Right lobe of liver (tissue), 6 donors: ENCODE measurements at places on chromosomes 1 and 21. TPM values are rescaled to one million over a fixed set of nuclear protein-coding genes. Genes with fewer than 3 reads are reported as not detected.

DNA sequence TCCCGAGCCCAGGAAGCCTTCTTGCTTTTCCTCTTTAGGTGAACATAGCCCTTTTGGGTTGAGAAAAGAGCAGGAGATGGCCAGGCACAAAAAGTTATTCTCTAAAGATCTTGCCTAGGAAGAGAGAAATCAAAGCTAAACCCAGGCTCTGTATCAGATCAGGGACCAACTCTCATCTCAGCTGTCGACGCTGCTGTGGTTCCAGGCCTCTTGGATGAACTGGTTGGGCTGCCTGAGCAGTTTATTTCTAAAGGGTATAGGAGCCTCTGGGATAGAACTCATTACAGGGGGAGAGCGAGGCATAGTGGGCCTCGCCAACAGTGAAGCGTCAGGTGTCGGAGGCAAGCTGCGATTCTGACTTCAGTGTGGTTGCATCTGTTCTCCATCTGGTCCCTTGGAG, 82.6 kb upstream of the F3 start:
- no peak for DNase-seq

ALX3 gene
- not detected for total RNA-seq

DNA sequence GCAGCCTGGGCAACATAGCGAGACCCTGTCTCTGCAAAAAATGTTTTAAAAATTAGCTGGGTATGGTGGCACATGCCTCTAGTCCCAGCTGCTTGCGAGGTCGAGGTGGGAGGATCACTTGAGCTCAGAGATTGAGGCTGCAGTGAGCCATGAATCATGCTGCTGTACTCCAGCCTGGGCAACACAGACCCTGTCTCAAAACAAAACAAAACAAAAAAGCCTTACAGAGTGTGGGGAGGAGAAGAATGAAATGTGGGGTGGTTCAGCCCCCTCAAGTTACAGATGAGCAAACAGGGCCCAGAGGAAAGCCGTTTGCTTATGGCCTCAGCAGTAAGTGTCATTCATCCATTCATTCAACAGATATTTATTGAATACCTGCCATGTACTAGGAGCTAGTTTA, 40.7 kb downstream of the RPS6KA1 start:
- DNase-seq: no peak

DNA sequence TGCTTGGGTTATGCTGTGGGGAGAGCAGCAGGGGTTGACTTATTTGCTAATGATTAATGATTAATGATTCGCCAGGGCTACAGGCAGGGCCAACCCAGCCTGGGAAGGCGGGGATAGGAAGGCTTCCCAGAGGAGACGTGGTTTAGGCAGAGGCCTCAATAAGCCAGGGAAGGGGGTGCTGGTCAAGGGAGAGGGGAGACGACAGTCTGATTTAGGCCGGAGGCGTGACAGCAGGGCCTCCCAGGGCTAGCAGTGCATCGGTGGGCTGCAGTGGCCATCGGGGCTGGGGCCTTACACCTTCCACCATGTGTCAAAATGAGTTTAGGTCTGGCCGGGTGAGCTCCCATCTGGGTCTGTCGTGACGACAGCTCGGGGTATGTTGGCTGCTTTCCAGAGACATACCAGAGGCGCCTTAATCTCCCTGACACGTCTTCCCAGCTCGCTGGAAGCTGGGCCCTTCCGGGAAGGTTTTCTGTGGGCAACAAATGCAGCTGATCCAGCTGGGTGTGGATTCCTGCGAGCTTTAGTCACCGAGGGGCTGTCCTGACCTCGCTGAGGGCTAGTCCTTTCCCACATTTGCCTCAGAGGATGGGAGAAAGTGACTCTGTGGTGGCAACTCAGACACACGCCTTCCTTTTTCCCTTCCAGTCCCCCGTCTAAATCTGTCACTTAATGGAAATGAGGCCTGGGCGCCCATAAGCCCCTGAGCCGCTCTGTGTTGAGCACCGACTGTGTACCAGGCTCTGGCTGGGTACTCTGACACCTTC, 3.7 kb upstream of the SLC1A7 start:
- DNase-seq: peak; percentile 80

DNA sequence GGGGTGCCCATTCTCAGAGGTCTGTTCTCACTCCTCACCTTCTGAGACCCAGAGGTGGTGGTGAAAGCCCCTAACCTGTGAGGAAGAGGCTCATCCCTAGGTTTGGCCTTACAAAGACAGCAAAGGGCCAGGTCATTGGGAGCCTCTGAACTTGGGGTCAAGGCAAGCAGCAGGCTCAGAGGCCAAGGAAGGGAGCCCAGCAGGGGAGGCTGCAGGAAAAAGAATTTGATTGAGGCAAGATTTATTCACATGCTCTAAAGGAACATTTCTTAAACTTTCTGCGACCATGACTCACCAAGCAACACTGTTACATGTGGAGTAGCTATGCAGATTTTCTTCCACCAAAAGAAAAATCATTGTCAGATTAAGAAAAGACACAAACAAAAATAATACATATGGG, 132.5 kb upstream of the SYT6 start:
- no peak for DNase-seq

TP73 gene
- total RNA-seq: 0.05 TPM

DNA sequence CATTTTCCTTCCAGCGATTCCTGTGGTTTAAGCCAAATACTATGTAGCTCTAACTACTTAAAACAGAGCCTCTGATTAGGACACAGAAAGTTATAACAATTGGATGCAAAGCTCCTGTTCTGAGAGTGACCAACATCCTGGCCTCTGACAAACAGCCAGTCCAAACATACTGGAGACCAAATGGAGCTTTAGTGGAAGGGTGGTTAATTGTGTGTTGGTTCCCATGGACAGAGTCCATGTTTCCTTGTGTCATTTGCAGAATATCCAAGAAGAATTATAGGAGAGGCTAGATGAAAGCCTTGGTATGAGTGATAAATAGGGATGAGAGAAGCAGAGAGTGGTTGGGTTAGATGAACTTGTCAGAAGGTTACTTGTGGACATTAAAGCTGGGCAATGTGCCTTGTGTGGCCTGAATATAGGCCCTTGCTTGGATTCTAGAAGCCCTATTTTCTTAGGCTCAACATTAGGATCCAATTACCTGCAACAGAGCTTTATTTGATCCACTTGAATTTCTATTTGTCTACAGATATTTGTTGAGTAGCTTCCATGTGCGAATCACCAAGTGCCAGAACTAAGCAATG, 180.5 kb upstream of the GORAB start:
- DNase-seq: no peak
